ENCODE measurements at places on chromosomes 3 and 15.

GRCh38 chr3:149442851-149443544, 31.5 kb upstream of the TM4SF4 start:
- no peak for DNase-seq

GRCh38 chr3:76383781-76384180, 598.4 kb upstream of the ZNF717 start:
- no peak for DNase-seq

- no peak for DNase-seq
Measured at GRCh38 chr15:27993544-27993943, 105.6 kb downstream of the OCA2 start.

GRCh38 chr3:172125963-172126457, 86.6 kb downstream of the FNDC3B start:
- DNase-seq, result no peak

DNA sequence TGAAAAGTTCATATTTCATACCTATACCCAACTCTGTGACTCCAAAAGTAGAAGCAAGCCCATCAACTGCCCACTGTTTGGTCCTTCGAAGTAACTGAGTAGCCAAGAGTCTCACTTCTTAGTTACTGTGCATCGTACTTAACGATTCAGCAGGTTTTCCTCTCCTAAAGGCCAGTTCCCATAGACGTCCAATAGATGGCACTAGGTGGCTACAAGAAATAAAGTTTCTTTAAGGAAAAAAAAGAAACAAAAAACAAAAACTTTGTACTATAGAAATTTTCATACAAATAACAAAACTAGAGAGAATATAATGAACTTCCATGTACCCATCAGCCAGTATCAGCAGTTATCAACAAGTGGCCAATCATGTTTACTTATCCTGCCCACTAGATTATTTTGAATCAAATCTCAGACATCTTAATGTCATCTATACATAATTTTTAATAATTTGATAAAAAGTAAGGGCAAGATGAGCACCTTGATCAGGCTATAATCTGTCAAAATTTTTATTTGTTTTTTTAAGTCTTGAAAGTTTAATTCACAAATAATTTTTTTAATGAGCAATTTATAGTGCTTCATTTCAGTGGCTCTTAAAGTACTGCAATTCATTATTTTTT, 63.8 kb upstream of the ACP3 start:
- DNase-seq, result no peak

DNA sequence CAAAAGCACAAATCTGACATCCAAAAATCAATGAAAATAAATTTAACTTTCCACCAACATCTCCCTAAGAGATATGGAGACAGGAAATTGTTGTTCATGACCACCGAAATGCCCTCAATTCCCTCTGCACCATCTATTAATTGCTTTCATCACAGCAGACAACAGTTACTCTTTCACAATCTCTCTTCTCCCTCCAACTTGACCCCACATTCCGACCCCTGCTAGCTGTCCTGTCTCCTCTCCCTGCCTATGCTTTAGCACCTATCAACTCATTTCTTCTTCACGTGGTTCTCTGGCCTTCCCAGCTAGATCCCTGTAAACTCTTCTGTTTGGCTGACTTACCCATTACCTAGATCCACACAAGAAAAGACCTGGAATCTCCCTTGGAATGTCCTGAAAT, 173.9 kb upstream of the ADAMTS9 start:
- DNase-seq, result no peak
